ENCODE measurements at places on chromosomes 2 and 18.

DNA sequence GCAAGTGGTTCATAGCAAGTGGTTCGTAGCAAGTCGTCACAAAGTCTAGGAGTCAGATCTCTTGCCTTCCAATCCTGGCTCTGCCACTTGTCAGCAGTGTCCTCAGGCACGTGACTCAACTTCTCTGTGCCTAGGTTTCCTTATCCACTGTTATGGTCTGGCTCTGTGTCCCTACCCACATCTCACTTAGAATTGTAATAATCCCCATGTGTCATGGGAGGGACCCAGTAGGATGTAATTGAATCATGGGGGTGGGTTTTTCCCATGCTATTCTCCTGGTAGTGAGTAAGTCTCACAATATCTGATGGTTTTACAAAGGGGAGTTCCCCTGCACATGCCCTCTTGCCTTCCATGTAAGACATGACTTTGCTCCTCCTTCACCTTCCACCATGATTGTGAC is 51.8 kb upstream of the AP1S3 start:
- no peak for DNase-seq

DNA sequence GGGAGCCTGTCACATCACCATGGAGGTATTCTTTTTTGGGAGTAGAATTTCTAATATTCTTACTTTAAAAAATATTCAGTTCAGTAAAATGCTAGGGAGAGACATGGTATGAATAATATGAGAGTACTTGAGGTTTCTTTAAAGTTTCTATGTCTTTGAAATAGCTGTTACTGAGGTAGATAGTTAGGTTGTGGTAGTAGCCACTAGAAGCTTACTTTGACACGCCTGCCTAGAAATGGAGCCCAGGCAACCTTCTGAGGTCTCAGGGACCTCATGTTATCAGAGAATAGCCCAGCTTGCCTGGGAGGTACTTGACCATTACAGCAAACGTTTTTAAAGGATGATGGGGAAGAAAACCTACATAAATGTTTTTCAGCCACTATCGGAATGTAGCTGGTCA is 131.2 kb downstream of the AGPS start:
- DNase-seq, result no peak

- DNase-seq, result no peak
Observed at GRCh38 chr2:68971591-68972231, 2.7 kb upstream of the GKN1 start.

DNA sequence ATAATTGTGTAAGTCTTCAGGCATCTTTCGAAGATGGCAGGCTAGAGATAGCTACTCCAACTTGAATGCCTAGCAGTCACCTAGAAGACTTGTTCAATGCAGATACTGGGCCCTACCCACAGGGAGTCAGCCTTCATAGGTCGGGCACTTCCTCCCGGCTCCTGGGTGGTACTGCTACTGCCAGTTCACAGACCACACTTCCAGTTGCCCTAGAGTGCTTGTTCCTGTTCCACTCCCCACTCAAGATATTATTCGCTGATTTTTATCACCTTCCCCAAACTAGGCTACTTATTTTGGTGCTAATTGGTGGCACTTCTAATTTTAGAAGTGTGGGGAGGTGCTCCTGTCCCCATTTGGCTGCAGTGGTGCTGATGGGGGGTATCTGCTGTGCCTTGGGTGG is 34.2 kb downstream of the INPP4A start:
- peak; percentile 49 for DNase-seq

DNA sequence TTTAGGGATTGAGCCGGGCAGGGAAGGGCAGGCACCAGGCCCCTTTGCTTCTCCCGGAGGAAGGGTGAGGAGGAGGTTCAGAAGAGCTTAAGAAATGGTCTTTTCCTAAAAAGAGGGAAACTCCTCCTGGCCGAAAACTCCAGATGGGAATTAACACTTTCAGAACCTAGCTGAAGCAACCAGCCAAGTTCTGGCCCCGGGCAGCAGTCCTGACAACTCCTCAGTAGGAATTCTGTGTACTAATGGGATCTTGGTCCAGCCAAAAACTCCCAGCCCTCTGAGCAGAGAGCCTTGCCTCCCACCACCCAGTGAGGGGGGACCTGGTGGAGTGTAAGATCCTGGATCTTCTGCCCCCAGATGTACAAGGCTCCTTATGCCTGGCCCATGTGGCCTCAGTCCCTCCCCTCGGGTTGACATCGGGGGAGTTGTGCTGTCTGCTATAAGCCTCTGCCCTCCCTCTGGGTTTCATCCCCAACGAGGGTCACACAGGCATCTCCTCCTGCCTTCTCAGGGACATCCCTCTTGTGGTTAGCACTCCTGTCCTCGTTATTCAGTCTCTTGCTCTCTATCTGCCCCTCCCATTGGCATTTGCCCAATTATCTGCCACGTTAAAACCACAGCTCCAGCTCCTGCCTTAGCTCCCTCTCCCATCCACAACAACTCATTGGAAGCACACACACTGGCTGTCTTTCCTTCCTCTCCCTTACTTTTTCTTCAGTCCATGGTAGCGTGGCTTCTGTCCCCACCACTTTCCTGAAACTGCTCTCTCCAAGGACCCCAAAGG is 184.6 kb downstream of the CYP26B1 start:
- no peak for DNase-seq

DNA sequence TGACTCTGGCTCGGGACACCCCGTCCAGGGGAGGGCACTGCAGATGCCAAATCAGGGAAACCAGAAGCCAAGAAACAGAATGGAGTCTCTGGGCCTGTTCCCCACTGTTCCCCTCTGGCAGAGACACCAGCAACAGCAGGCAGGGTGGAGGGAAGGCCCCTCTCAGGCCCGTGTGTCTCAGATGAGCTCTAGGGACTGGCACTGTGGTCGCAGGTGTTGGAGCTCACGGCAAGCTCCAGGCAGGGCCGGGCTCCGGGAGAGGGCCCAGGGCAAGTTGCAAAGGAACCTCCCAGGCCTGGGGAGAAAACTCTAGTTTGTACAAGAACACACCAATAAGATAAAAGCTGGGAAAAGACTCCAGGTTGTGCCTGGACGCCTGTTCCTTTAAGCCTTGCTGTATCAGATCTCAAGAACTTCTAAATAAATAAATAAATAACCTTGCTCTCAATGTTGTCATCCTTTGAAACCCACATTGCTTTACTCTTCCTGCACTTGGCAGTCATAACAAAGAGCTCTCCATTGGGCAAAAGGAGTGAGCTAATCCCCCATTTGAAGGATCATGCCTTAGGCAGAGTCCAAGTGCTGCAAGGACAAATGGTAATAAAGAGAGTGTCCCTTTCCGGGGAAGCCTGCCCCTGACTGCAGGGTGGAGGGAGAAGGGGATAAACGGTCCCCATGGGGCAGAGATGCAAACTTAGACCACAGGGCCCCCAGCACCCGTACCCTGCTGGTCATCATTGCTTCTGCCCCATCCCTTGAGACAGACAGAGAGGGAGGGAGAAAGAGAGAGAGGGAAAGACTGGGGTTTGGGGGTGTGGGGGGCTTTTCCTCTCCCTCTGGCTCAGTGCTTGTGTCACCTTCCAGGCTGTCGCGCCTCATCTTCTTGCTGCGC is 33.3 kb downstream of the CNGA3 start:
- no peak for DNase-seq

DNA sequence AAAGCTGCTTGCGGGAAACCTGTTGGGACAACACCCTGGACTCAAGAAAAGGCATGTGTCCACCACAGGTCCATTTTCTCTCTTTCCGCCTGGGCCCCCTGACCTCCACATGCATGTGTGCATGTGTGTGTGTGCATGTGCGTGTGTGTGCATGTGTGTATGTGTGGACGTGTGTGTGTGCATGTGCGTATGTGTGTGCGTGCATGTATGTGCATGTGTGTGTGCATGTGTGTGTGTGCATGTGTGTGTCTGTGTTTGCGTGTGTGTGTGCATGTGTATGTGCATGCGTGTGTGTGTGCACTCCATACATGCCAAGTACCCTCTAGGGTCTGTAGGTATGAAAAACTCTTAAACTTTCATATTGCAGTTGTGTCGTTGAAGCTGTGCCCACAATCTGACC is 16.3 kb downstream of the CAPN14 start:
- DNase-seq, result no peak

- DNase-seq, result no peak
Observed at GRCh38 chr18:9796935-9797549, 88.7 kb upstream of the TXNDC2 start.

DNA sequence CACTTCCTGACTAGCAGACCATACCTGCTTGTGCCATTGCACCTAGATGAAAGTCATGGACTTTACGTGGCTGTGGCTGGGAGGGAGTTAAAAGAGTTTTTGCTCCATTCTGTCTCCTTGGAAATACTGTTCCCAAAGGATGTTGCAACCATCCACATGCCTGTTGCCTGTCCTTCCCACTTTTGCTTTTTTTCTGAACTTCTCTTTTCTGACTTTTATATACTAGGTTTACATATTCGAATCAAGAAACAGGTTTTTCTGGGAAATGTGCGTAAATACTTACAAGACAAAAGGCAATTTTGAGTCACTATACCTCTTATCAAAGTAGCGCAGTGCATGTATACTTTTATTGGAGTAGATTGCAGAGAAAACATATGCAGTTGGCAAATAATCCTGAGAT is 244.8 kb downstream of the PRKCE start:
- no peak for DNase-seq

DNA sequence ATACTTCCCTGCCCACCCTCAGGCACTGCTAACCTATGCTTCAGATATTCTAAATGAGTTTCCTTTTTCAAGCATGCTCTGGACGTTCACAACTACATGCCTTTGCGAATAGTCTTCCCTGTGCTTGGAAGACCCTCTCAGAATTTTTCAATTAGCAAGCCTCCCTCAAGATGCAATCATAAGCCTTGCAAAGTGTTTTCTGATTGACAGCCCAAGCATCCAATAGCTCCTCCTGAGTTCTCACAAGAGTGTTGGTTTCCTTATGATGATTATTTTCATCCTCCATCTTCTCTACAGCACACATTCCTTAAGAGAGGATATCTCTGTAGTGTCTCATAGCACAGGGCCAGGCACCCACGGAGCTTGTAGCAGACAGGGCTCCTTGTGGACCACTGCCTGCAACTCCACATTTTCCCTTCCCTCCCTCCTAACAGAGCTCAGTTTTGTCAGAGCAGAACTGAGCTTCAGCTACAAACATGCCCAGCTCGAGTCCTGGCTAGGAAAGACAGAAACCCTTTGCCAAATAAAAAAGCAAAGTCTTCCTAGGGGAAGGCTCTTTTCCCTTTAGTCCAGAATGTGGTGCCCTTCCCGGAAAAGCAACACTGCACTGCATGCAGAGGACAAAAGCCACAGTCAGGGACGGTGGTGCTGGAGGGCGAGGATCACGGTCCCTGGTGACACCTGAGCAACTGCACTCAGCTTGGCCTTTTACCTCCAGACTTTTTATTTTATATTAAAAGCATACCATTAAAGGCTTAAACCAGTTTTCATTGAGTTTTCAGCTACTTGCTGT is 819.8 kb upstream of the ID2 start:
- no peak for DNase-seq

DNA sequence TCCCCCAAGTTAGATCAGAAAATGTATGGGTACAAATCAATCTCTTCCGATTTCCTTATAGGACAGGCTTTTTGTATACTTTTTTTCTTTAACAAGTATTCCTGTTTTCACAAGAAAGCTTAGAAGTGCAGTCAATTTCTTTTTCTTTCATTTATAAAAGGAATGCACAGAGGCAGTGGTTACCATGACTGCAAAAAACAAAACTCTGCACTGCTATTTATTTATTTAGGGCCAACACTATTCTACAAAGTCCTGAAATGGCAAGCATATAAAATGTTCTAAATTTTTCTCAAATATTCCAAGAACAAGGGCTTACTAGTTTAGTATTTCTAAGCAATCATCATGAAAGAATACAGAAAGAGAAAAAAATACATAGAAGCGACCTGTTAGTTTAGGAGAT is 22.2 kb downstream of the ATAD2B start:
- DNase-seq, result no peak

DNA sequence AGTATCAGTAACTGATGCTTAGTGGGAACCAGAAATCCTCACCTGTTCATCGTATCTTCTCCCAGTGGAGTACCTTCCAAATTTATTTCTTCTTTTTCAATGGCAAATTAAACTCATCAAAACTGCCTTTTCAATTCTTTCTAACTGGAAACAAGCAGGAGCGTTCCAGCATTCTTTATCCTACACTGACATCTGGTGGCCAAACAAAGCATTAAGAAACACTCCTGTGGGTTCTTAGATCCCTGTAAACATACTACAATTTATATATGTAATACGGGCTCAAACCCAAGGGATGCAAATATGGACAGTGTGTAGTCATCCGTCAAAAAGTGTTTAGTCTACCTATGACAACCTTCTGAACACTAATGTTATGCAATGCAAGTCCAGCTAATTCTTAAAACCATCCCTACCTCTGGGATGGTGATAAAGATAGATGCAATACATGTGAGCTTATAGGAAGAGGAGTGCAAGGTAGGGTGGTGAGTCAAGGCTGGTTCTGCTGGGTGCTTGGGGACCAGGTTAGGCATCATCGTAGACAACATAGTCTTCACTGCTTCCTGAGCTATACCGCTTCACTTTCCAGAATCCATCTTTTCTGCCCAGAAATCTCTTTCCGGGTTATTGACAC is 375.0 kb downstream of the CTNNA2 start:
- peak; percentile 18 for DNase-seq

GRCh38 chr18:13303756-13304364 is 85.3 kb downstream of the LDLRAD4 start:
- no peak for DNase-seq
